ENCODE measurements at places on chromosomes 5 and 9.

- DNase-seq, result no peak
Measured at GRCh38 chr5:5381310-5381913, 41.1 kb upstream of the ICE1 start.

DNA sequence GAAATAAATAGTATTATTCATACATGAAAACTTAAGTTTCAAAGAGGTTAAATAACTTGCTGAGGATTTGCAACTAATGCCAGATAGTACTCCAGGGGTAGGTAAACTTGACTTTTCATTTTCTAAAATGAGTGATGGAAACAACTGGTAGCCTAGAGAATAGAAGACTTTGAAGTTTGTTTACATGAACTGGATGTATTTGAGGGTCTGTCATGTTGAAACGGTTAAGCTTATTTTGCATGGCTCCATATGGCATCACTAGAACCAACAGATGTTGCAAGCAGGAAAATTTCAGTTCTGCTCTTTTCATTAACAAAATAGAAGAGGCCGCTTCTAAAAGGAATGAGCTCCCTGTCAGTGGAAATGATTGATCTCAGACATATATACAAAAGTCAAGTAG lies 105.1 kb upstream of the SGCD start:
- DNase-seq, result no peak

- no peak for DNase-seq
Measured at GRCh38 chr9:2691626-2692025, 25.7 kb upstream of the KCNV2 start.

DNA sequence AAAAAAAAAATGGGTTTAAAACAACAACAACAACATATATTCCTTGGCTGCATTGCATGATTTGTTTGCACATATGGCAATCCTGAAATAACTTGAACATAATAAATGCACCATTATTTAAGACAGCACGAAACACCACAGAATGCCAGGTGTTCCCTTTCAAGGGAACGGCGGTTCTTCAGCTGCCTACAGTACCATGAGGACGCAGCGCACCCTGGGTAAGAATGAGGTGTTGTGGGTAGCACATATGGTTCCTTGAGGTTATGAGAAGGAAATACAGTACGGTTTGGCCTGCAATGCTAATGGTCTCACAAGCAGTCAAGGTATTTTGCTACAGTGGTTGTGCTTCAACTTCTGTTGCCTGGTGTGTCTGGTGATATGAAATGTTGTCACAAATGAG lies 174.8 kb downstream of the SLC12A2 start:
- no peak for DNase-seq

GRCh38 chr5:171673328-171673727 lies 112.3 kb upstream of the SMIM23 start:
- DNase-seq, result no peak

DNA sequence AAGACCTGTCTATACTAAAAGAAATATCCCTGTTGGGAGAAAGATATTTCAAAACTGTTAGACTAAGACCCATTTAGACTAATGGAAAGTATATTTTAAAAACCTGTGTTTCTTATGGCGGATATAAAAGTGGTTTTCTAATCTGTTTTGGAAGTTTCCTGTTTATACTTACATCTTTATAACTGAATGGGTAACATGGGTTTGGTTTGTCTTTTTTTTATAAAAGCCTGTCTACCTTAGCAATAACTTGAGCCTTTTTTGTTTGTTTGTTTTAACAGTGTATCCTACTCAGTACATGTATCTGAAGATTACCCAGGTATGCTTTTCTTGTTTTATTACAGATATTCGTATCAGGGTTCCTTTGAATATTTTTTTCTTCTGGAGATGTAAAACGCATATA lies 83.4 kb downstream of the PARP8 start:
- DNase-seq, result no peak

DNA sequence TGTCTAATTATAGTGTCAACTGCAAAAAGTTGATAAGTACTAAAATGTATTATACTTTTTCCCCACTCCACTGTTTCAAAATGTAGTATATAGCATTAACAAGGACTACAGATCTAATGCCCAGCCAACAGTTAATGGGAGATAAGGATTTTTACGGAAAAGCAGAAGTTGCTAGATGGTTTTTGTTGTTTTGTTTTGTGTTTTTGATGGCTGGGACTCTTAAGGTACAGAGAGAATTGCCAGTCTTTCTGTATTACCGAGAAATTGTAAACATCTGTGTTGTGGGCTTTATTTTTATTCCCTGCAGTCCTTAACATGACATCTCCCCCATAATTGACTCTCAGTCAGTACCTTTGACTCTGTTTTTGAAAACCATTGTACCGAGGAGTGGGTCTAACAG lies 44.0 kb downstream of the TRIO start:
- DNase-seq, result no peak

GRCh38 chr9:109383356-109383755 lies 62.5 kb upstream of the EPB41L4B start:
- no peak for DNase-seq

GRCh38 chr5:179373961-179374505 lies 28.8 kb upstream of the ADAMTS2 start:
- no peak for DNase-seq

DNA sequence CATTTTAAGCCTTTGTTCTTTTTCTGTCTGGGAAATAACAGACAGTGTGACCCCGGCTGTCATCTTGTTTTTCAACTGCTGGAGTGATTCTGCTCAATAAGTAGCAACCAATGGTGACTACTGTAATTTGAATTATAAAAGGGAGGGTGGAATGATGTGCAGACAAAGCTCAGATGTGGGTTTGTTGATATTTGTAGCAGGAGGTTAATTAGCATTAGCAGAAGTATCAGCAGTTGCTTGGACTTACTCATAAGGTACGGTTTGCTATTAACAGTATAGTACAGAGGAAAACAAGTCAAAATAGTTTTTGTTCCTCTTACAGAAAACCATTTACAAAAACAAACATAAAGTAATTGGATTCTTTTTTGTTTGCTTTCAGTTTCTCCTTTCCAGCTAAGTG lies 140.4 kb downstream of the TUSC1 start:
- no peak for DNase-seq

DNA sequence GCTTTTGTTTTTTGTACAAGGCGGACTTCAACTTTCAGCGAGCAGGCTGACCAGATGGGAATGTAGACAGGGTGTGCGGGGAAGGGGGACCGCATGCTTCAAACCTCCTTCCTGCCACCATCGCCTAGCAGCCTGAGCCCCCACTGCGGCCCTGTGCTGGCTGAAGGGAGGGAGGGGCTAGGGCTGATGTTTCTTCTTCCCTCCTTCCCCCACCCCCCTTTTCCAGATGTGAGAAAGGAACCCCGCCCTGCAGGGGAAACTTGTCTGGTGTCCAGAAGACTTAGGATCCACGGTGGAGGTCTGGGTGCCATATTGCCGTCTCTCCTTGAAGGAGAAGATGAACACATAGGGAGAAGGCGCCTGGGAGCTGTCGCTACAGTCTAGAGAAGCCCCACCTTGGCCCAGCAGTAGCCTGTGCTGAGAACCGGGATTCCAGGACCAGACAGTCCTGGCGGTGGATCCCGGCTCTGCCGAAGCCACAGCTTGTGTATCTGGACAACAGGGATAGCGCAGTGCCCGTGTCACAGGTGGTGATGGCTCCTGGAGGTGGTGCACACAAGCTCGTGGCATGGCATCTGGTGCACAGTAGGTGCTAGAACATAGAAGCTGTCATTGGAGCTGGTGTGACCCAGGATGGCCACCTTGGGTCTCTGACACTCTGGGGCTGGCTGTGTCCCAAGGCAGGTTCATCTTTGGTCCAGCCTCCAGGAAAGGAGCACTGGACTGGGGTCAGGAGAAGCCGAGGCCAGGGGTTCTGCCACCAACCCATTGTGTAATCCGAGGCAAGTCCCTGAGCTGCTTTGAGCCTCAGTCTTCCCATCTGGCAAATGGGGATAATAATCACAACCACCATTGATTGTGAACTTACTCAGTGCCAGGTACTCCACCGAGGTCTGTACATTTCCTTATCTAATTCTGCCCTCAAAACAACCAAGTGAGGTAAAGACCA lies 205.6 kb downstream of the C9orf50 start:
- DNase-seq, result no peak

DNA sequence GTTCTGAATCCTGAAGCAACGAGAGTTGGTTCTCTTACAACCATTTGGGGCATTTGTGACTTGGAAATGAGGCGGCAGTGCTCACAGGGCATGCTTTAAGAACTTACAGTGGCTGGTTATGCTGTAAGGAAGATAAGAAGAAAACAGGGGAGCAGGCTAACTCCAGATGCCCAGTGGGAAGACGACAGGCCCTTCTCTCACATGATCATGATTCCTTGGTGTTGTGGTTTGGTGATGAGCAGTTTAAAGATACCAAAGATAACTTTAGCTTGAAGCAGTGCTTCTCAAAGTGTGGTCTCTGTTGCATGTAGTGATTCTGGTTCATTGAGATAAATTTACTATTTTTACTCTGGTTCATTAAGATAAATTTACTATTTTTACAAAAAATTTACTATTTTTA lies 2.6 kb upstream of the HABP4 start:
- DNase-seq, result no peak

GRCh38 chr5:92560698-92561401 lies 1020.2 kb downstream of the NR2F1-AS1 start:
- no peak for DNase-seq

DNA sequence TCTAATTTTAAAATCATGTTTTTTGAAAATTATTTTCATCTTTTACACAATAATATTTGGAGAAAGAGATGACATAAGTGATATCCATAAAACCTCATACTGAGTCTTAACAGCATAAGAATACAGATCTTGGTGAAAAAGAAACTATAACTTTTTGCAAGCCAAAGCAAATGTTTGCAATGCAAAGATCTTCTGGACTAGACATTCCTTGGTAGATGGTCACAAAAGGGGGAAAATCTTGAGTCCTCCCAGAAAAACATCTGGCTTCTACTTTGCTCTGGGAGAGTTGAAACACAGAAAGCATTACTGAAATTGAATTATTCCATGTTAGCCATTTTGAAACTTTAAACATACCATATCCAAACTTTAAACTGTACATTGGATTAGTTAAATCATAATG lies 308.2 kb downstream of the ANXA1 start:
- DNase-seq, result no peak

DNA sequence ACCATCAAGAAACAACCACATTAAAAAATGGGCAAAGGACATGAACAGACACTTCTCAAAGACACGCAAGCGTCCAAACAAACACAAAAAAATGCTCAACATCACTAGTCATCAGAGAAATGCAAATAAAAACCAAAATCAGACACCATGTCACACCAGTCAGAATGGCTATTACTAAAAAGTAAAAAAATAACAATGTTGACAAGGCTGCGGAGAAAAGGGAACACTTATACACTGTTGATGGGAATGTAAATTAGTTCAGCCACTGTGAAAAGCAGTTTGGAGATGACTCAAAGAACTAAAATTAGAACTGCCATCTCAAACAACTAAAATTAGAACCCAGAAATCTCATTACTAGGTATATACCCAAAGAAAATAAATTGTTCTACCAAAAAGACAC lies 80.4 kb downstream of the CAAP1 start:
- DNase-seq, result no peak

DNA sequence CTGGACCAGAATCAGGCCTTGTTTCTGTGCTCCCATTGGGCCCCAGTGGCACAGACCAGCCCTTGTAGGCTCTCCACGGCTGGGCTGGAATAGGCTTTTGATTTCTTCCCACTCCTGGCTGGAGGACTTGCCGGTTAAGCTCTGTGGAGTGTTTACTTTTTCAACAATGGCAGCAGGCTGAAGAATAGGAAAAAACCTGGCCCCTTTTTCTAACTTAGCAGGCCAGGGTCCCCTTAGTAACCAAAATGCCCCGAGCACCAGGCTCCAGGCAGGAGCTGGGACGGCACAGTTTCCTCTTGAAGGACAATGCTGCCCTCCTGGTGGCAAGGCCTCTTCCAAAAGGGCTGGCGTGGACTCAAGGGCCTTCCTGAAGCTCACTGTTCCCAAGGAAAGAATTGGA lies 230.3 kb downstream of the CRB2 start:
- DNase-seq, result no peak

GRCh38 chr5:15899481-15899880 lies 280.1 kb downstream of the MARCHF11 start:
- no peak for DNase-seq

GRCh38 chr5:76339919-76340318 lies 63.2 kb upstream of the IQGAP2 start:
- no peak for DNase-seq

DNA sequence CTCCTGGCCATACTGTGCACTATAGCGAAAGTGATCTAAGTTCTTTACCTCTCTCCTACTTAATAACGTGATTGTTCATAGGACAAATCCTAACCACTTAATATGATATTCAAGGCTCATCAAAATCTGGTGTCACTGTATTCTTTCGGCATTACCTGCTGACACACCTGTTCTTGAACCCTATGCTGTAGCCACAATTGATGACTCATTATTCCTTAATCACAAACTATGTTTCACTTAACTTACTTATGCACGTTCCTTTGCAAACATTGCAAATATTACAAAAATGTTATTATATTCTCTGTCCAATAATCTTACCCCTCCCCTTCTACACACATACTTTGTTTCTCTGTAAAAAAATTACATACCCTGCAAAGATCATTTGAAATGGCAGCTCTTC lies 158.1 kb upstream of the ADRA1B start:
- no peak for DNase-seq

GRCh38 chr5:145922059-145922458 lies 14.3 kb upstream of the SH3RF2 start:
- no peak for DNase-seq

DNA sequence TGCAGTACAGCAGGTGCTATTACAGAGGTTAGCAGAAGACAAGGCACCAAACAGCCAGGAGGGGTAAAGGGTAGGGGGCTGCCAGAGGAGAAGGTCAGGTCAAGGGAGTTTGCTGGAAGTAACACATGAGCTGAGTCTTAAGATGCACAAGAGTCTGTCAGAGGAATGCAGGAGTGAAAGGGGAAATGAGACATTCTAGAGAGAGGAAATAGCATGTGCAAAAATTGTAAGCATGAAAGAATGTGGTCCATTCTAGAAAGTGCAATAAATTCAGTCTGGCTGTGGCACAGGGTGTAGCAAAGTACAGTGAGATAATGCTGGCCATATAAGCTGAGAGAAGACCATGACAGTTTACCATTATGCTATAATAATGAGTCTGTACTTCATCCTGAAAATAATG lies 6.6 kb downstream of the GOLGA1 start:
- DNase-seq, result no peak

- no peak for DNase-seq
Measured at GRCh38 chr9:108296056-108296455, 559.7 kb downstream of the ACTL7B start.

- DNase-seq, result no peak
Measured at GRCh38 chr5:33641744-33642505, 201.2 kb downstream of the TARS1 start.

DNA sequence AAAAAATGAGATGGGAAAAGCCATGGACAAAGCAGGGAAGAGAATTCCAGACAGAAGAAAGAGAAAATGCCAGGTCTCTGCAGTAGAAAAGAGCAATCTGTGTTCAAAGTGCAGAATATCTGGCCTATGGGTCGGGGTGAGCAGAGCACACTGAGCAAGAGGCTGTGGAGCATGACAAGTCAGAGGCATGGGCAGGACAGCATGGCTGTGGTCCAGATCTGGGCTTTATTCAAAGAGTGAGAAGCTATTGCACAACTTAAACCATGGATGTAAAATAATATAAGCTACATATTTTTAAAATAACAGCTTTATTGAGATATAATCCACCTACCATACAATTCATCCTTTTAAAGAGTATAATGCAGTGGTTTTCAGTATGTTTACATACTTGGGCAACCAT lies 133.1 kb upstream of the SPDL1 start:
- no peak for DNase-seq

- DNase-seq, result no peak
Measured at GRCh38 chr5:83197326-83197967, 120.1 kb downstream of the XRCC4 start.
